ENCODE measurements at places on chromosomes 5 and 9. TPM values are rescaled to one million over a fixed set of nuclear protein-coding genes. Genes with fewer than 3 reads are reported as not detected.

Gene DCAF12
- total RNA-seq = 20.4 TPM

Gene ITK
- 0.90 TPM for total RNA-seq

Gene CDH12
- total RNA-seq = not detected

Gene IGFBPL1
- 2.8 TPM for total RNA-seq

Gene SHOC1
- not detected for total RNA-seq

Gene EQTN
- not detected for total RNA-seq

Gene NRARP
- total RNA-seq = 13.3 TPM

Gene MYMK
- total RNA-seq = not detected

Gene GPBP1
- total RNA-seq = 48.1 TPM

Gene DNAI1
- total RNA-seq = not detected

Gene SURF6
- 13.6 TPM for total RNA-seq

Data from right atrium auricular region (tissue), 2 donors.